Brain pericyte (primary cell): ENCODE measurements at places on chromosomes 4 and X.

GRCh38 chr4:110003401-110004187 is 90.9 kb downstream of the EGF start:
- DNase-seq, result no peak

DNA sequence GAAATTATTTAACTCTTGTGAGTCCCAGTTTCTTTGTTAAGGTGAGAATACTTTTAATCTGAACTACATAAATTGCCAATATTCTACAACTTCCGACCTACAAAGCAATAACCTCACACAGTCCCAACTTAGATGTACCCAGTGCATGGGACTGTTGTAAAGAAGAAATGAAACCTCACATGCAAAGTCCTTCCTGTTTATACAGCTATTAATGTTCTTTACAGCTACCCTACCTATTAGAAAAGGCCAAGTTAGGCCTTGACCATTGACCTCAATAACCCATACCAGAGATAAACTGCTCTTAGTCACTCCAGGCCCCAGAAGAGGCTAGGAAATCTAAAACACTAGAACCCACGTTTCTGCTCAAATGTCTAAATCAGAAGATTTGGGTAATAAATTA is 920.1 kb upstream of the TENM3 start:
- DNase-seq, result no peak

- DNase-seq, result no peak
These were observed 207.1 kb upstream of the DKK2 start for GRCh38 chr4:107243141-107243781.

DNA sequence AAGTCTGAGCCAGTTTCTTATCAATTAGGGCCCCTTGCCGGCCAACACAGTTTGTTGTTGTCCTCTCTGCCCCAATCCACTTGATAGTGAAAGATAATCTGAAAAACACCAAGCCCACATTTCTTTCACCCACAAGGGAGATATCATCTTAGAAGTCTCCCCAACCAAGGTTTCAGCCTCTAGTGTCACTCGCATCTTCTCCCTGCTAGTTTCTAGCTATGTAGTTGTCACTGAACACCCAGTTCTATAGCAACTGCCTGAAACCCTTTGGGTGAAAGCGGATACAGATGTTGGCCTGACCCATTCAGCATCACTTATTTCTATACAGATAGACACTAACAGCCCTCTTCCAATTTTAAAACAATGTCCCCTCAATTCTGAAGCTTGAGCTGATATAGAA is 116.3 kb downstream of the BMP15 start:
- no peak for DNase-seq

DNA sequence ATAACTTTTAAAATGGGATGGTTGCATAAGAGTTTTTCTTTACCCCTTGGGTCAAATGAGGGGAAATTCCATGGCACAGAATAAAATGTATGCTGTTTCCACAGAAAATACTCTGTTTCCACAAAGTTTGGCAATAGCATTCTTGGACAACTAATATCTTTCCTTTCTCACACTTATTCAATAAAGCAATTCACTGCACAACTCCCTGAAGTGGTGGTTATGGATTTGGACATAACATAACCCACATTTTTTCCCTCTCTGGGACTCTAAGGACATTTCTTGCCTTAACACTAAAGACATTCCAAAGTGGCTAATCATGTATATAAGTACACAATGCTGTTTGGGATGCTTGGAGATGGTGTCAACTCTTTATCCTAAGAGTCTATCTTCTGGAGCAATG is 51.7 kb upstream of the GPM6B start:
- no peak for DNase-seq

GRCh38 chr4:169099771-169100180 is 89.7 kb upstream of the CBR4 start:
- peak; percentile 59 for DNase-seq

- no peak for DNase-seq
These were observed 36.0 kb downstream of the BST1 start for GRCh38 chr4:15738877-15739276.

- no peak for DNase-seq
These were observed 763.5 kb upstream of the FRG1 start for GRCh38 chr4:189177130-189177529.

GRCh38 chr4:53233114-53233795 is 132.6 kb downstream of the SCFD2 start:
- peak; percentile 36 for DNase-seq

DNA sequence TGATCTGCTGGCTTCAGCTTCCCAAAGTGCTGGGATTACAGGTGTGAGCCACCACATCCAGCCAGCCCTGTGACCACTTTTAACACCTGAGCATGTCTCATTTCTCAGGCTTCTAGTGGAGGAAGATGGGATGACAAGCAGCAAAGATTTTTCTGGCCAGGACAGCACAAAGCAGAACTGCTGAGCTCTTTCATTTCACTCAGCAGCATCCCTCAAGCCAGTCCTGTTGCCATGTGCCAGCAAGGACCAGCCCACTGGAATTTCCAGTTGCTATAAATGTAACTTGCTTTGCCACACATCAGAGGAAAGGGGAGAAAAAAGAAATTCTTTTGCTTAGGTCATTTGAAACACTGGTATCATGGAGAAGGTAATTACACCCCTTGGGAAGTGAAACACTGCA is 75.9 kb downstream of the SLC9A7 start:
- no peak for DNase-seq

- no peak for DNase-seq
These were observed 101.9 kb upstream of the RBPJ start for GRCh38 chr4:26218677-26219605.
